Body of pancreas (tissue), 4 donors: ENCODE measurements at places on chromosomes 2 and 18.

GRCh38 chr18:23870676-23871380, 143.7 kb upstream of the TTC39C start:
- no peak for DNase-seq

- no peak for DNase-seq
These were observed 71.5 kb upstream of the HDAC4 start for GRCh38 chr2:239472235-239472775.

DNA sequence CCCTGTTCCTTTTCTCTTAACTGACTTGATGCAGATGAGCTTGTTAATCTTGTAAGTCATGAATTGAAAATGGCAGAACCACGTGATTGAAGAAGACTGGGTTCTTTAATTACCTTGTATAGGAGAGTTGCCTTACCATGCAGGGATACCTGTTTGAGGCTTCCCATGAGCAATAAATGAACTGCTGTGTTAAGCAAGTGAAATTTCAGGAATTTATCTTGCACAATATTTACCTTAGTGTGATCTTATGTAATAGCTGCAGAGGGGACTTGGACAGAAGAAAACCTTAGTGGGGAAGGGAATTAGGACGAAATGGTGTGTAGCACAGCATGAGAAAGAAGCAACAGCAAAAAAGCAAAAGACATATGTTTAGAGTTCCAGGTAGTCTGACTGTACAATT, 384.0 kb upstream of the TMEFF2 start:
- DNase-seq, result no peak

- no peak for DNase-seq
These were observed 6.1 kb upstream of the AMMECR1L start for GRCh38 chr2:127891811-127892210.

- DNase-seq, result no peak
These were observed 2.9 kb downstream of the ARPC2 start for GRCh38 chr2:218219934-218220333.
